ENCODE measurements at places on chromosomes 3 and 15.

DNA sequence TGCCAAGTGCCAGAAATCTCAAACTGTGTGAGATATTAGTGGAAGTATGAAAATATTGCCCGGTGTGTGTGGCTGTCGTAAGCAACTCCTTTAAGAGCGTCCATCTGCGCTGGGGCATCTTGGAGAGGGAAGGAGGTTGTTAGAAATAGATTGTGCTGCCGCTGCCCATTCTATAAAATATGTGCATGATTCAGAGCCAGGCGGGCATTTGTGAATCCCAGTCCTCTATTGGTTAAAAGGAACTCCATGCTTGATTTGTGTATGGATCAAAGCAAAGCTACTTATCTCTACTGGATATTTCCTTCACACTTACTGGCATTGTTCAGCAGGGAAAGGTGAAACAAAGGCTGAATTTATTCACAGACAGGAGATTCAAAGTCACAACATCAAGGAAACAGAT, 89.6 kb upstream of the SNRK start:
- DNase-seq = no peak

GRCh38 chr3:187039723-187040414, 99.4 kb downstream of the RPL39L start:
- no peak for DNase-seq

GRCh38 chr15:70625011-70625410, 138.3 kb downstream of the UACA start:
- DNase-seq = no peak

DNA sequence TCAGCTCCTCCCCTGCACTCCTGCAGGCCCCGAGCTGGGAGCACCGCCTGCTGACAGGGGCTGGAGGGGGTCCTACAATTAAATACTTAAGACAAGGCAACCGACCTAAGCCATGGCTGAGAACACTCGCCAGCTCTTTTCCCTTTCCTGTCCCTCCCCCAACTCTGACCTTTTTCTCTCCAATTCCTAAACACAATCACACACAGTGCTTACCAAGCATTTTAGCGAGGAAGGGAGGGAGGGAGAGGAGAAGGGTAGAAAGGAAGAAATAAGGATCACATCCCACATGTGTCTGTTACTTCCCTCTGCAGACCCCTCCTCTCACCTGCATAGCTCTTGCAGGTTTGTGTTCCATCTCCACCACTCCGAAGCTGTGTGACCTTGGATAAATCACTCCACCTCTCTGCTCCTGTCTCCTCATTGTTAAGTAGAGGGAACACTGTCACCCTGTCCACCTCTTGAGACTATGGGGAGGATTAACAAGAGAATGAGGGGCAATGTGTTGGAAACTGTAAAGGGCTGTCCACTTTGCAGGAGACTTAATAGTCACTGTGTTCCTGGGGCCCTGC, 63.6 kb downstream of the CYP11A1 start:
- DNase-seq = no peak

DNA sequence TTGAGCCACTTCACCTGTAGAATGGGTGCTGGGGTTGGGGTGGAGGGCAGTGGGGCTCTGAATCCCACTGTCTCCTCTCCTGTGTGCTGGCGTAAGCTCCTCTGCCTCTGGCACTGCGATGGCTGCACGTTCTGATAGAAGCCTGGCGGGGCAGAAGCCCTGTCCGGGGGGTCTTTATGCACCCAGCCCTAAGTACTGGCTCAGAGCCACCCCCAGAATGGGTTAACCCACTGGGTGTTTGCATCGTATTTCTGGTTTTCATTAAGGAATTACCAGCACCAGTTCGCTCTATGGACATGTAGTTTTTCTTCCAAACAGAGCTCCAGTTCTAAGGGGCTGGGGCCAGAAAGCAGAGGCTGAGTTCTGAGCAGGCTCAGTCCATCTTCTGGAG, 37.7 kb upstream of the CDCP1 start:
- no peak for DNase-seq

- DNase-seq = no peak
Measured at GRCh38 chr3:27714692-27715453, 7.2 kb downstream of the EOMES start.

DNA sequence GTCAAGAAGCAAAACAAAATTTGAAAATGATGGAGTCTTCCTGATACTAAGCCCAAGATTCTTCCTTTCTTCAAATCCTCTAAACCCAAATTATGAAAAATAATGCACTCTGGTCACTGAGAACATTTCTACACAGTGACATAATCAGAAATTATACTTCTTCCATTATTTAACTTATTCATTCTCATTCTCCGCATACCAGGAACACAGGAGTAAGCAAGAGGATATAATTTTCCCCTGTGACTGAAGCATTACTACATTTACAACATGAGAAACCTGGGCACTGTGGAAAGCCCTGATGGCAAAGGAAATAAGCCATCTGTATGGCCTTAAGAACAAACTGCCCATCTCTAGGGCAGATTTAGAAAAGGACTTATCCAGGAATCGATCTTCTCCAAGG, 47.0 kb downstream of the EXD1 start:
- DNase-seq = no peak

GRCh38 chr15:100785181-100786138, 94.2 kb upstream of the ALDH1A3 start:
- no peak for DNase-seq

DNA sequence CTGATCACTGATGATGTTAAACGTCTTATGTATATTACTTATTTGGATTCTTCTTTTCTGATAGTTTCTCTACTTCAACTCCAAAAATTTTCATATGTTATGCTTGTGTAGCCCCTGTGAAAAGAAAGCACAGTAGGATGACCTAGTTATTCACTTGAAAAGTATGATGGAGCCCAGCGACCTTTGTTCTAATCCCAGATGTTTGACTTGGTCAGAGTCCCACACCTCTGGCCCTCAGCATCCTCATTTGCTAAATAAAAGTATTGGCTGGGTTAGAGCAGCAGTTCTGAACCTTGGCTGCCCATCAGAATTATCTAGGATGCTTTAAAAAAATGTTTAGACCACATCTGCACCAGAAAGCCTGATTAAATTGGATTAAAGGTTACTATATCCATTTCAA, 173.7 kb downstream of the ATG7 start:
- no peak for DNase-seq

- no peak for DNase-seq
Measured at GRCh38 chr15:27081676-27082418, 110.9 kb downstream of the GABRG3 start.

GRCh38 chr3:71211083-71211482, 372.4 kb downstream of the FOXP1 start:
- no peak for DNase-seq

DNA sequence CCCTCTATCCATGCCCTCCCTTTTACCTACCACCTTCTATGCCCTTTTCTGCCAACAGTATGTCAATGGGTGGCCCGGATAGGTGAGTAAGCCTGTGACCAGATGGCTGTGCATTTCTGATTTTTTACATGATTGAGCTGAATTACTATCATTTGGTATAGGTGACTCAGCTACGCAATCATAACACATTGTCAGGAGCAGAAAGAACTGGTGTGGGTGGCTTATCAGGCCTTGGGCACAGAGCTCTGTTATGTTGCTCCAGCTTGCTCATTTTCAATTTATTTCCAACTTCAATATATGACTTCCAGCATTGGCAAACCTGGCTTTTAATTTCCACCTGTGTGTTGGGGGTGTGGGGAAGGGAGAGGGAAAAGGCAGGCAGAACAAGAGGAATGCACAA, 86.6 kb upstream of the AGBL1 start:
- no peak for DNase-seq

Measured in HS-27A (cell line).